ENCODE measurements at places on chromosomes 7 and 10. TPM values are rescaled to one million over a fixed set of nuclear protein-coding genes. Genes with fewer than 3 reads are reported as not detected.

DNA sequence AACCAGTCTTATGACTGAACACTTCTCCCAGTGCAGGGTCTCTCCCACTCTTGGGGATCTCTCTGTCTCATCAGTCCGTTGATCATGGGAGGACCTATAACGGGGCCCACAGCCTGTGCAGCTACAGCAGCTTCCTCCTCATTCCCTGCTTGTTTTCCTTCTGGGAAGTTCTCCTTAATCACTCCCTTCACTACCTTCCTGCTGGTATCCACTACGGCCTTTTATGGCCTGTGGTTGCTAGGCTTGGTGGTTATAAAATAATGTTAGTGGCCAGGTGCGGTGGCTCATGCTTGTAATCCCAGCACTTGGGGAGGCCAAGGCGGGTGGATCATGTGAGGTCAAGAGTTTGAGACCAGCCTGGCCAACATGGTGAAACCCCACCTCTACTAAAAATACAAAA, 3.5 kb upstream of the ZNF282 start:
- no peaks in the 10 kb centered on the region for H3K27me3 ChIP-seq
- no peak overlapping the region for H3K27ac ChIP-seq
- no peaks in the 10 kb centered on the region for H3K36me3 ChIP-seq
- no peak for DNase-seq
- no peaks in the 10 kb centered on the region for H3K4me1 ChIP-seq
- no peak overlapping the region for H3K4me3 ChIP-seq

- no peaks in the 10 kb centered on the region for H3K36me3 ChIP-seq
- H3K27ac ChIP-seq, result no peak overlapping the region
- DNase-seq, result no peak
Measured at GRCh38 chr10:11246752-11247467, 229.2 kb downstream of the CELF2 start.

DNA sequence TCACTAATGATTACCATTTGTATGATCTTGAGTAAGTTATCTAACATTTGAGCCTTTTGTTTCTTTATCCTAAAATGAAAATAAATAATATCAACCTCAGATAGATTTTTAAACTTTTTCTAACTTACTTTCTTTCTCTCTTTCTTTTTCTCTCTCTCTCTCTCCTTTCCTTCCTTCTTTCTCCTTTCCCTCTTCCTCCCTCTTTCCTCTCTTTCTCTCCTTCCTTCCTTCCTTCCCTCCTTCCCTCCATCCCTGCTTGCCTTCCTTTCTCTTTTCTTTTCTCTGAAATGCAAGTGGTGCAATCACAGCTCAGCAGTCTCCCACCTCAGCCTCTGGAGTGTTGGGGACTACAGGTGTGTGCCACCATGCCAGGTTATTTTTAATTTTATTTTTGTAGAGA, 132.9 kb upstream of the ASAH2 start:
- H3K27ac ChIP-seq, result peak overlapping the region; percentile 46
- DNase-seq, result no peak
- no peak overlapping the region for H3K4me3 ChIP-seq
- no peaks in the 10 kb centered on the region for H3K36me3 ChIP-seq

- no peak overlapping the region for H3K27ac ChIP-seq
- no peaks in the 10 kb centered on the region for H3K4me1 ChIP-seq
- no peaks in the 10 kb centered on the region for H3K27me3 ChIP-seq
- no peak overlapping the region for H3K4me3 ChIP-seq
Measured at GRCh38 chr10:52213321-52213752, 100.7 kb upstream of the DKK1 start.

DNA sequence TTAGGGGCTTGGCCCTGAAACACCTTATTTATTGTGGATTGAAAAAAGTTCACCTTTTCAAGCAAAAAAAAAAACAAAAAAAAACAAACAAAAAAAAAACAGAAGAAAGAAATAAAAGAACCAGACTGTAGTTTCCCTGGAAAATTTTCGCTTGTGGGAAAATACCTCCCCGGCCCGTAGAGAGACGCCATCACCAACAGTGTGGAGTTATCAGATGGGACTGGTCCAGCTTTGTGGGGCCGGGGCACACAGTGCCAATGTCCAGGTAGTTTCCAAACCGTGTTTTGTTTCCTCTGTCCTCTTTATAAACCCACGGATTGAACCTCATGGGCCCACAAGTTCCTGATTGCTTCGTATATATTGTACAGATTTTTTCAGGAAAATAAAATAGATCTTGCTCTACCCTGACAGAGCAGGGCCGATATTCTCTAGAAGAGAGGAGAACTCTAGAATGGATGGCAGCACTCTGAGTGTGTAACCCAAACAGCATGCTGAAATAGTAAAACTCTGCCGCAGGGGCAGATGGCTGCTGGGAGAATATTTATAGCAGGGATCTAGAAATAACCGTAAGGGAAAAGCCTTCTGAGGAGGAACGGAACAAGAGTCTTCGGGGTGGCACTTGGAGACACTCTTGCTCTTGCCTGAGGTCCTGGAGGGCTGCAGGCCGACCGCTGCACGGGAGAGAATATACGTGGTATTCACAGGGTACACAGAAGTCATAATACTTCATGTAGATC, 241.0 kb downstream of the FRMD4A start:
- no peaks in the 10 kb centered on the region for H3K4me1 ChIP-seq
- no peaks in the 10 kb centered on the region for H3K27me3 ChIP-seq
- no peaks in the 10 kb centered on the region for H3K36me3 ChIP-seq
- no peak overlapping the region for H3K4me3 ChIP-seq

DNA sequence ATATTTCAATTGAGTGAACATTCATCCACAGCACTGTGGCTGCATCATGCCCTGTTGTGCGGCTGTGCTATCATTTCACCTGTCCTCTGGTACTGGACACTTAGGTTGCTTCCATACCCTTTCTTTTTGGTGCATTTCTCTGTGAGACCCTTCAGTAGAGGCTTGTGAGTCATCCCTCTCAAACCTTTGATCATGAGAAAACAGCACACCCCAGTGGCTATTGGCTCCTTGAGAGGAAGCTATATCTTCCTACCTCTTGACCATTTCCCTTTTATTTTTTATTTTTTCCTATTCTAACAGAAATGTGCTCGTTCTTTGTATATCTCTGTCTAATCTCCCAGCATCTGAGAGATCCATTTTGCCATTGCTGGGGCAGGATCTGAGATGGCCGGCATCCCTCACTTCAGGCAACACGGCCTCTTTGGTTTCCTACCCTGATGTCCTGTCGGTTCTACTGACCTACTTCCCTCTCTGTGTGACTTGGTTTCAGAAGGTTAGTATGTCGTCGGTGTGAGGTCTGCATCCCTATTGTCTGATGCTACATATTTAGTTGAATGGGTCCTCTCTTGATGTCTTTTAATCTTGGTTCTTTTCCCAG, 23.8 kb upstream of the PIK3AP1 start:
- no peak overlapping the region for H3K27ac ChIP-seq
- no peak overlapping the region for H3K4me3 ChIP-seq
- DNase-seq, result no peak
- H3K4me1 ChIP-seq, result no peaks in the 10 kb centered on the region

GRCh38 chr10:49281461-49281860, 17.5 kb upstream of the C10orf71 start:
- H3K4me1 ChIP-seq, result no peaks in the 10 kb centered on the region
- no peaks in the 10 kb centered on the region for H3K27me3 ChIP-seq
- DNase-seq, result no peak
- no peak overlapping the region for H3K27ac ChIP-seq
- no peaks in the 10 kb centered on the region for H3K36me3 ChIP-seq

DNA sequence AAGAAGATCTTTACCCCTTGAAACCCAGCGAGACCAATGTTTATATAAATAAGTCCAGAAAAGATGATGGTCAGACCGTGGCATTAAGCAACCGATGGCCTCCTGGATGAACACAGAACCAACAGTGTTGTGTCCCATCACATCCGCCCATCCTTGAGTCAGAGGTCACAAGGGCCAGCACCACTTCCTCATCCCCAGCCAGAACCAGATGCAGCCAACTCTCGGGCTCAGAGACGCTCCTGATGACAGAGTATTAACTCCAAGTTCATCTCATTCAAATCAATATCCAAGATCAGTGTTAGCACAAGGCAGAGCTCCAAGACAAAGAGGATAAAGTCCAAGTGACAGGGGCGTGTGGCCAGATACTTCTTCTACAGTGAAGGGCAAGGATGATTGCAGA, 63.5 kb downstream of the FAM53B start:
- no peak overlapping the region for H3K4me3 ChIP-seq
- DNase-seq, result no peak
- H3K36me3 ChIP-seq, result no peaks in the 10 kb centered on the region
- H3K27me3 ChIP-seq, result no peaks in the 10 kb centered on the region

Gene HOGA1
- 1.2 TPM for total RNA-seq
